Cerebellar cortex (tissue), 1 donor: ENCODE measurements at places on chromosomes 2 and 18.

GRCh38 chr2:20999906-21000645, 43.8 kb downstream of the APOB start:
- DNase-seq = no peak

DNA sequence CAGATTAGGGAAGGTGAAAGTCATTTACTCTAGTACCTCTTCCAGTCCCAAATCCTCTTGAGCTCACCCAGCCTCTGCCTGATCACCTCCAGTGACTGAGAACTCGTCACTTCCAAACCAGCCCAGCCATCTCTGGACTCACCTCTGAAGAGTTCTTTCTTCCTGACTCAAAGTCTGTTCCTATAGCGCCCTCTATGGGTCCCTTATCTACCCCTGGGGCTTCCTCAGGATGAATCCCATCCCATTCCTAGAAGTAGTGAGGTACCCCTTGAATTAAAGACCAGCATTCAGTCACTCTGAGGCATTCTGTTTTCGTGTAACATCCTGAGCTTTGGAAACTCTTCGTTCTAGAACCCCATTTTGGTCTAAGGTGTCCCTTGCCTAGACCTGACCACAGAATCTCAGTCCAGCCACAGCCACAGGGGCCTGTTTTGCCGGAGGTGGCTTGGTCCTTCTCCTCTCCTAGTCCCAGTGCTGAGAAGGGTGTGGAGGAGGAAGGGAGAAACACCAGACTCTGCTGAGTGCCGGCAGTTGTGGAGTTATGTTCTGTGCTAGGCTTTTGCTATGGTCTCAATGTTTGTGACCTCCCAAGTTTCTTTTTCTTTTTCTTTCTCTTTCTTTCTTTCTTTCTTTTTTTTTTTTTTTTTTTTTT, 32.7 kb downstream of the SIX3 start:
- peak; percentile 47 for DNase-seq

DNA sequence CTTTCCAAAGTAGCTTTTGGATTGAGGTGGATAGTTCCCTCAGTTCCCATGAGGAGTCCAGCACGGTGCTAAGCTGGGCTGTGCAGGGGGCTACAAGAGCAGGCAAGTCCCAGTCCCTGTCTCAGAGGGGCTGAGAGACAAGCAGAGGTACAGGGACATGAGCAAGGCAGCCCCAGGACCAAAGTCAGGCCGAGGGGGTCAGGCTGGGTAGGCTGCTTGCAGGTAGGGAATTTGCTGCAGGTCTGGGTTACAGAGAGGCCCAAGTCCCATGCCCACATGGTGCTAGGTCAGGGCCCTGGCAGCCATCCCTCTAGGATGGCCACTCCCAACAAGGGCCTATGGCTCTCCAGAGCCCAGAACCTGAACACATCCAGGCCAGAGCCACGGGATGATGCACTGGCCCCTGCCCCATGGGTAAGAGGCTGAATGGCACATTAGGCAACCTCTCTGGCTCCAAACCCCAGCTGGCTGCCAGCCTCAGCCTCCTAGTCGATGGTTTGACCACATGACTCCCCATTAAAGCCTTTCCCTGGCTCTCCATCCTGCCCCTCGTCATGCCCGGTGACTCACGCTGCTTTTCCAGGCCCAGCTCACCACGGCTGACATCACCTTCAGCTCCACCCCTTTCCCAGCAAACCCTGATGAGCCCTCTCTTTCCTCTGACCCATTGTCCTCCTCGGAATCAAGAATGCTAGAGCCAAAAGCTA, 83.7 kb downstream of the SDC1 start:
- no peak for DNase-seq

DNA sequence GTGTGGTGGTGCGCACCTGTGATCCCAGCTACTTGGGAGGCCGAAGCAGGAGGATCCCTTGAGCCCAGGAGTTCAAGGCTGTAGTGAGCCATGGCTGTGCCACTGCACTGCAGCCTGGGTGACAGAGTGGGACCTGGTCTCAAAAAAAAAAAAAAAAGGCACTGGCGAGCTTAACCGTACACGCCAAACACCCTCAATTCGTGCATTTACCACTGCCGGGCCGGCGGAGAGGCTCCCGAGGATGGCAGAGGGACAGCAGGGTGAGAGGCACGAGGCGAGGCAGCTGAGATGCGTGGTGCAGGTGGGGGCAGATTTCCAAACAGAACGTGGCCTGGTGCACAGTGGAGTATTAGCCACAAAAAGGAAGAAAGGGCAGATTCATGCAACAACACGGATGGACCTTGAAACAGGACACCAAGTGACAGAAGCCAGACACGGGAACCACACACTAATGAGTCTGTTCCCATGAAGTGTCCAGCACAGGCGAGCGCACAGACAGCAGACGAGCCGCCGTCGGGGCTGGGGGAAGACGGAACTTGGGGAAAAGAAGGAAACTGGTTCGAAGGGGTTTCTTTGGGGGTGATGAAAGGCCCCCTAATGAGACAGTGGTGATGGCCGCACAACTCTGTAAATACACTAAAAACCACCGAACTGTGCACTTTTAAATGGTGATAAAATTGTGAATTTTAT, 27.4 kb downstream of the SLC66A2 start:
- DNase-seq = no peak

DNA sequence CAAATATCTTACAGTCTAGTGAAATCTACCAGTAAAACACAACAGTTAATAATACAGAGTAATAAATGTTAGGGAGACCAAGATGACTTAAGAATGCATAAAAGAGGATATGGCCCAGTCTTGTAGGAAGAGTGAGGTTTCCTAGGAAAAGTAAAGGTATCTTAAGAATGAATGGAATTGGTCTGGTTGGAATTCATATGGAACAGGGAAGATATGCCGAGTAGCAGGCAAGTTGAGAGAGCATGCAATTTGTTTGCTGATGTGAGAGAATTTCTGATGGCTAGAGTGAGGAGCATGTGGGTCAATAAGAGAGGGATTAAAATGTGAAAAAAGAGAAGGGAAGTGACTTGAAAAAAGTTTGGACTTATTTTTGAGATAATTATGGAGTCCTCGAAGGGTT, 512.9 kb upstream of the ZEB2 start:
- DNase-seq = no peak

DNA sequence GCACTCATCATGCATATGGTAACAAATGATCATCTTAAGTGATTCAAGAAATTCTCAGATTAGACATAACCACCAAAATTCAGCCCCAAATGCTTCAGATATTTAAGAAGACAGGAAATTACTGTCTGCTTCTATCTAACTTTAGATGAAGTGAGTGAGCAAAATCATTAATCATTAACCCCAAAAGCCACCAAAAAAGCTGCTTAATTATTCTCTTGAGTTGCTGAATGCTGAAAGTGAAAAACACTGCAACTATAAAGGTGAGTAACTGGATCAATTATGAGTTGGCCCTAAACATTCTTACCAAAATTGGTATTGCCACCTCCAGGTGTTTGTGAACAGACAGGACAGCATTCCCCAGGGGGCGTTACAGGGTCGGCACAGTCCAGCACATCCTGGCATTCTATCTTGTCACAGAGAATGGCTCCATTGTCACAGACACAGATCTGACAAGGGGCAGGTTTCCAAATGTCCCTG, 69.6 kb downstream of the COL5A2 start:
- DNase-seq = no peak

DNA sequence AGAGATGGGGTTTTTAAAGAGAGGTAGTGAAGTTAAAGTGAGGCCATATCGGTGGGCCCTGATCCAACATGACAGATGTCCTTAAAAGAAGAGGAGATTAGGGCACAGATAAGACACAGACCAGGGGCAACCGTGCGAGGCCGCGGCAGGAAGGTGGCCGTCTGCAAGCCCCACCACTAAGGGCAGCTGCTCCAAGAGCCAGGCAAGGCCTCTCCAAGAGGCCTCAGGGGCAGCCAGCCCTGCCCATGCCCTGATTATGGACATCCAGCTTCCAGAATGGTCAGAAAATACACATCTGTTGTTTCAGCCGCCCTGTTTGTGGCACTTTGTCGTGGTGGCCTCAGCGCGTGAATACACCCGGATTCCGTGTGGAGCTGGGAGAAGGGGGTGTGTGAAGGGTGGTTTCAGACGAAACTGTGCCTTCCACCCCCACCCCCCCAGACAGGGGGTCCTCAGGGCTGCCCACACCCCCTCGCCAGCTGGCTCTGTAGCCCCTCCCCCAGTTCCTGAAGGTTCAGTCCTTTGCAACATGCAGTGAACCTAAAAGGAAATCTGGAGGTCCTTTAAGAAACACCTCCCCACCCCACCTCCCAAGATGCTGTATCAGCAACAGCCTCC, 74.1 kb upstream of the SMAD7 start:
- no peak for DNase-seq

GRCh38 chr2:232535761-232536530, 3.5 kb upstream of the CHRNG start:
- DNase-seq = no peak

GRCh38 chr2:217206907-217207698, 347.2 kb upstream of the TNP1 start:
- no peak for DNase-seq

- no peak for DNase-seq
These were observed 958.5 kb downstream of the DPP10 start for GRCh38 chr2:115400940-115401339.

GRCh38 chr18:63311118-63312018, 8.2 kb downstream of the BCL2 start:
- DNase-seq = no peak

DNA sequence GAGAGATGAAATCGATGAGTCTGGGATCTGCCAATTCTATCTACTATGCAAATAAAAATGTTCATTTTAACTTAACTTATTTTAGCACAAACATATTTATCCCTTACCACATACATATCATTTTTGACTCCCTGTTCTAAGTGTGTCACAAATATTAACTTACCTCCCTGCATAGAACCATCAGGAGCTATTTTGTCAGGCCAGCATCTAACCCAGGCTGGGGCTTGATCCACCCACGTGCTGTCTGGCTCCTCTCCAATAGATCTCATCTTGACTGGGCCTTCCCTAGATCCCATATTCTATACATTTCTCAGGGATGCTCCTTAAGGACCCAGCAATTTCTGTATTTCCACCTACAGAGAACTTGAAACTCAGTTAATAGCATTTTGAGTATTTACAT, 20.9 kb downstream of the NTSR2 start:
- no peak for DNase-seq

- DNase-seq = no peak
These were observed 144.9 kb downstream of the AGAP1 start for GRCh38 chr2:235638541-235639427.

- DNase-seq = no peak
These were observed 30.7 kb downstream of the PKP4 start for GRCh38 chr2:158487419-158487818.

DNA sequence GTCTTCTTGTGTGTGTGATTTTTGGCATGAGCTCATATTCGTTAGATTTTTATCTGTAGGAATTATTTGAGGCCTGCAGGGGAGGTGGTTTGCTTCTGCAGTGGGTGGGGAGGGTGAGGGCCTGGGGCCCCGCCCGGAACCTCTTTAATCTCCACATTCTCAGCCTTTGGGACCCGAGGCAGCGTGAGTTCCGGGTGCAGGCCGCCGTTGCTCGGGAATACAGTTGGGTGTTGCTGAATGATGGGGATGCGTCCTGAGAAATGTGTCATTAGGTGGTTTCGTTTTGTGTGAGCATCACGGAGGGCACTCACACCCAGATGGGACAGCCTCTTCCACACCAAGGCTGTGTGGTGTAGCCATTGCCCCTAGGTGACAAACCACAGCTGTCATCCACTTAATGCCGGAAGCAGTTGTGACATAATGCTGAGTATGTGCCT, 13.7 kb upstream of the GAL3ST2 start:
- no peak for DNase-seq

GRCh38 chr2:82675186-82675585, 1783.9 kb downstream of the SUCLG1 start:
- no peak for DNase-seq

GRCh38 chr2:156134887-156135286, 197.6 kb downstream of the NR4A2 start:
- DNase-seq = no peak

DNA sequence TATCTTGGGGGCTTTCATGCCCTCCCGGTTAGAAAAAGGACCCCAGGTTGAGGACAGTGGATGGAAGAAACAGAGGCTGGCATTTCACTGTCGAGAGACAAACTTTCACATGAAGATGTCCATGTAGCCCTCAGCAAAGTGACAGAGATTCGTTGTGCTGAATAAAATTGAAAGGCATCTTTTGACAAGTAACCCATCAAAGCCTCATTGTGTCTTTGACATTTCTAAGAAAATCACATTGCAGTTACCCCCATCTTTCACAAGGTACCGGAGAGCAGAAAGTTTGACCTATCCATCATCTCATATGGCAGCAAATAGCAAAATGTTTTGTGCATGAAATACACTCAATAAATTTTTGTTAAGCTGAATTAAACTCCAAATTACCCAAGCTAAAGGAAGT, 2.0 kb upstream of the MBP start:
- no peak for DNase-seq

DNA sequence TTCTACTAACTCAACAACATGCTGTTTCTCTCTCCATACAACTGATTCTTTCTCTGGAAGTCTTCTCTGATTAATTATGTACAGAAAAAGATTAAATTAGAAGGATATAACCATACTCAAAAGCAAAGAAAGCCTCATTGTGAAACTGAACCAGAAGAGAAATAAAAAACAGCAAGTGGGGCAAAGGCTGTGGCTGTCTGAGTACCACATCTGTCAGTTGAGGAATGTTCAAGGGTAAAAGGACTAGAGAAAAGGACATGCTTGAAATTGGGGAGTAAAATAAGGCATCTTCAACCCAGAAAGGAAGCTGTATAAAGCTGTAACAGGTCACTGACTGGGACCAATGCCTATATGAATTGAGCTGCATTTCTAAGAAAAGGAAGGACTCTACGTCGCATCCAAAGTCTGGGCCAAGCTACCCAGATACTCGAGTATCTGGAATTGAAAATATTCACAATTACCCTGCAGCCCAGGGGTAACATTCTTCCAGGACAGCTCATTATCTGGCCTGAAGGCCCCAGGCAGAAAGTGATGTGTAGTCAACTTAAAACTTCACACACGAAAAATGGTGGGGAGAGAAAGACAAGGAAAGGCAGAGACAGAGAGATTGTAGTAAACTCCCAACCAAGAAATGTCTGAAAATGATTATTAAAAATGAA, 356.0 kb upstream of the GALNT5 start:
- DNase-seq = no peak

GRCh38 chr2:16526193-16526592, 139.4 kb downstream of the CYRIA start:
- no peak for DNase-seq

GRCh38 chr2:42569116-42569711, 782 bp downstream of the MTA3 start:
- peak; percentile 49 for DNase-seq

DNA sequence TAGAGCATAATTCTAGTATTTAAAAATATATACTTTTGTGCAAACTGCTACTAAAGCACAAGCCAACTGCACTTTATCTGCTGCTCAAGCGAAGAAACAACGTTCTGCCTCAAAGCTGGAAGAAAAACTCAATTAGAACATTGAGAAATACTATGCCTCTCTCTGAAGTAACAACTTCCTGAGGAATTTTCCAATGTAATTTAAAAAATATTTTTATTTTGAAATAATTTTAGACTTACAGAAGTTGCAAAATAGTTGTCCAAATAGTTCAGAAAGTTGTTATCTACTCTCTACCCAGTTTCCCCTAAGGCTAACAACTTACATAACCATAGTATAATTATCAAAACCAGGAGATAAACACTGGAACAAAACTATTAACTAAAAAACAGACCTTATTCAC, 12.3 kb upstream of the POLI start:
- no peak for DNase-seq
